ENCODE measurements at places on chromosomes 12 and 14.

DNA sequence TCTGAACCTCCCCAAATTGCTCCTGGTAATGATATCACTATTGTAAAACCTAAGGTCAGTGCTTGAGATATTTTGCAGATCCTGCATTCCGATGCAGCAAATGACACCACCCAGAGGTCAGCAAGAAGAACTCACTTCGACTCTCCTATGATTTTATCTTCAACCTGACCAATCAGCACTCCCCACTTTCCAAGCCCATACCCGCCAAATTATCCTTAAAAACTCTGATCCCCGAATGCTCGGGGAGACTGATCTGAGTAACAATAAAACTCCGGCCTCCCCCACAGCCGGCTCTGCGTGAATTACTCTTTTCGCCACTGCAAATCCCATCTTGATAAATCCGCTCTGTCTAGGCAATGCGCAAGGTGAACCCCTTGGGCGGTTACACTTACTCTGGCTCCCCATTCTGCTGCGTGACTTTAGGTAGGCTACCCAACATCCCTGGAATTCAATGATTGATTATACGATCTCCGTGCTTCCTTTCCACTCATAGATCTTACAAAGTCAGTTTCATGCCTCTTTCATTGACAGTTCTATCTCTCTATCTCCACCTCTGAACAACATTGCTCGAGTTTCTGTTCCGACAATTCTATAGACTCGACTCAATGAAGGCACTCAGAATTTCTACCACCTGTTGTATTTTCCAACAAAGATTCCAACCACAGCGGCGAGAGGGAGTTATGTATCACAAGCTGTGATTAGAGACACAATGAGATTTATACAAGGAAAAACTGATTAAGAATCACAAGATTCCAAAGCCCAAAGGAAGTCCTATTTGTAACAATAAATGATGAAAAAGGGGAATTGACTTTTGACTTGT lies 939 bp downstream of the NPC2 start:
- peak; percentile 40 for DNase-seq

DNA sequence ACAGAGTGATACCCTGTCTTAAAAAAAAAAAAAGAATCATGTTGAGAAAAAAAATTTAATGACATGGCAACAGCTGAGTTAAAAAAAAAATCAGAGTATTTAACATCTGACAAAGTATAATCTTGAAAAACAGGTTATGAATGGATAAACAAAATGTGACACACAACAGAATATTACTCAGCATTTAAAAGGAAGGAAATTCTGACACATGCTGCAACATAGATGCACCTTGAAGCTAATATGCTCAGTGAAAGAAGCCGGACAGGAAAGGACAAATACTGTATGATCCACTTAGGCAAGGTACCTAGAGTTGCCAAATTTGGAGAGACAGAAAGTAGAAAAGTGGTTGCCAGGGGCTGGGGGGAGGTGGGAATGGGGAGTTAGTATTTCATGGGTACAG lies 19.4 kb upstream of the EIF2B2 start:
- DNase-seq = no peak

DNA sequence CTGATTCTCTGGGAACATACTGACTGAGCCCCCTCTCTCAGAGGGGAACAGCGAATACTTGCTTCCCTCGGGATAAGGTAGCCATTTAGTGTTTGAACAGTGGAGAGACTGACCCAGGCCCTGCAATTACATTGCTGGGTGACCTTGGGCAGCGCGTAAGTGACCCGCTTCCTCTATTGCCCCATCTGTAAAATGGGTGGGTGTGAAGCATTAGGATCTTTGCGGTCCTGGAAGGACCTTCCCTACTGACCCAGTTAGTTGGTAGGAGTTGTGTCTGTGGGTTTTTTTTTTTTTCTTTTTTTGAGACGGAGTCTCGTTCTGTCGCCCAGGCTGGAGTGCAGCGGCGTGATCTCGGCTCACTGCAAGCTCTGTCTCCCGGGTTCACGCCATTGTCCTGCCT lies 1.2 kb upstream of the KMT5A start:
- no peak for DNase-seq

- no peak for DNase-seq
These were observed at the start of gene KRT3 for GRCh38 chr12:52795694-52796428. TSS of gene KRT3 (minus strand) at chr12:52796117. CDS start at chr12:52796042, 75 bp downstream.

DNA sequence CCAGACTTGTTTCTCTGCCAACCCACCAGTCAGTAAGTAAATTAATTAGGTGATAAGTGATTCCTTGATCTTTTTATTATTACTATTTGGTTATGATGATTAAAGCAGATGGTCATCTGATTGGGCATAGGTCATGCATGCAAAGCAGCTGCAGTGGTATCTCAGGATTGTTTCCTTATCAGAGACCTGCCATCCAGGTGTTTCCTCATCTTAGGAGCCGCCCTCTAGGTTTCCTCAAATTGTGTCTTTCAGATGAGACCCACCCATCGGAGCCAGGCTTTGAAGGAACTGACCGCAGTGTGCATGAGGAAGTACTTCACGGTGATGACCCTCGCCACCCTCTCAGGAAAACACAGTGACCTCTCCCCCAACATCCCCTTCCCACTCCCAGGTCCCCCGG lies 63.3 kb downstream of the ZFP36L1 start:
- DNase-seq = no peak

GRCh38 chr14:24465368-24465767 lies 22.8 kb upstream of the SDR39U1 start:
- DNase-seq = no peak

DNA sequence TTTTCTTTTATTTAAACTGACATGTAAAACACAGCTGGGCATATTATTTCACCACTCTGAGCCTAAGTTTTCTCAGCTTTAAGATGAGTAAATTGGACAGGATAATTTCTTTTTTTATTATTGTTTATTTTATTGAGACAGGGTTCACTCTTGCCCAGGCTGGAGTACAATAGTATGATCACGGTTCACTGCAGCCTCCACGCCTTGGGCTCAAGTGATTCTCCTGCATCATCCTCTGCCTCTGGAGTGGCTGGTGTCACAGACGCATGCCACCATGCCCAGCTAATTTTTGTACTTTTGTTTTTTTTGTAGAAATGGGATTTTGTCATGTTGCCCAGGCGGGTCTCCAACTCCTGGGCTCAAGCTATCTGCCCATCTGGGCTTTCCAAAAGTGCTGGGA lies 12.7 kb downstream of the BMAL2 start:
- DNase-seq = no peak

GRCh38 chr12:113157218-113157859 lies 7.8 kb downstream of the CFAP73 start:
- no peak for DNase-seq

GRCh38 chr12:85244561-85244960 lies 35.5 kb upstream of the ALX1 start:
- no peak for DNase-seq

DNA sequence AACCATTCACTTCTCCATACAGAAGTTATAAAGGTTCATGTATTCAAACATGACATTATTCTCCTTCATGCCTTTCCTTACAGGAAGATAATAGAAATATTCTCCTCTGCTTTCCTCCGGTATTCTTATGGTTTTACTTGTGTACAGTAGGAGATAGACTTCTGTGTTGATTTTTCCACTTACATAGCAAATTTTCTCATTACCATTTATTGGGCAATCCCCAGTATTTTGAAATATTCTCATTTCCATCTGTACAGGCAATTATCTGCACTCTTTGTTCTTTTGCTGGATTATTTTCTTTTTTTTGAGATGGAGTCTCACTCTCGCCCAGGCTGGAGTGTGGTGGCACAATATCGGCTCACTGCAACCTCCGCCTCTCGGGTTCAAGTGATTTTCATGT lies 11.0 kb downstream of the PXMP2 start:
- DNase-seq = no peak

DNA sequence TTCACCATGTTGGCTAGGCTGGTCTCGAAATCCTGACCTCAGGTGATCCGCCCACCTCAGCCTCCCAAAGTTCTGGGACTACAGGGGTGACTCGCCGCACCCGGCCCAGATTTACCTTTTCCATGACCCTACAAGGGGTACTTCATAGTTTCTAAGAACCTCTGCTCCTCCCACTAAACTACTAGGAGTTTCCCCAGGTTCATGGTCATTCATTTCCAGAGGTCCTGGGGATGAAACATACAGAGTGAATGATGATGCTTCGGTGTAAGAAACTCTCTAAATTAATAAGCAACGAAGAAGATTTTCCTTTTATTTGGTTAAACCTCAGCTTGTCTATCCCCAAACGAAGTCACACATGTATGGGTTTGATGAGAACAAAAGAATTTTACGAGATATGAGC lies 56.9 kb downstream of the AMN start:
- no peak for DNase-seq

- no peak for DNase-seq
These were observed 2.5 kb downstream of the LACRT start for GRCh38 chr12:54631988-54632728.

DNA sequence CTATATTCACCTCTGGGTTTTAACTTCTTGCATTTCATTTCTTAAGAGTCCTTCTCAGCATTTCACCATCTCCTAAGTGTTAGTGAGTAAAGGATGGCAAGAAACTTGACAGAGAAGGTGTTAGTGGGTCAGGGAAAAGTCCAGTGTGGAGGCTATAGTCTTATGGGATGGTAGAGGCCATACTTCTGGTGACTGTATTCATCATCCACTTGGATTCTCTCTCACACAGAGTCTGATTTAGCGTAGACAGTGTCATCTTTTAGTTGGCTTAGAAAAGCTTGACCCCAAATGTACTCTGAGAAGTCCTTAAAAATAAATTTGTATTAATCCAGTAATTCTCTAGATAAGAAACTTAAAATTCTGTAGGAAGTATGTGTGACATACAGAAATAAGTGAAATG lies 232.4 kb upstream of the FBXO33 start:
- DNase-seq = no peak

DNA sequence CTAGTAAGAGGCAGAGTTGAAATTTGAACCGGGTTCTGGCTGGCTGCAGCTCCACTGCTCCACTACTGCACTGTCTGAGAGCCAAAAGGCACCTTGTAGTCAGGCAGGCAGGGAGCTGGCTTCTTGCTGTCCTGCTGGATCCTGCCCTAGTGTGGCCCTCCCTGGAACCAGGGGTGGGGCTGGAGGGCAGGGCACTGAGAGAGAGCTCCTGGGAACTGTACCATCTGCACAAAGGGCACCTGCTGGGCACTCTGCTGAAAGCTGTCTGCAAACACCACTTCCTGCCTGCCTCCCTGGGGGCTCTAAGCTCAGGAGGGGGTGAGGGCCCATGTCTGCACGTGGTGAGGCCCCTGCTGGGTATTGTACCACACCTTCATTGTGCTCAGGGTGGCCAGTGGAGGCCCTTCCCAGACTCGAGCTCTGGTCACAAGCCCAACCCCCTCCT lies 19.0 kb upstream of the TCL1B start:
- no peak for DNase-seq

DNA sequence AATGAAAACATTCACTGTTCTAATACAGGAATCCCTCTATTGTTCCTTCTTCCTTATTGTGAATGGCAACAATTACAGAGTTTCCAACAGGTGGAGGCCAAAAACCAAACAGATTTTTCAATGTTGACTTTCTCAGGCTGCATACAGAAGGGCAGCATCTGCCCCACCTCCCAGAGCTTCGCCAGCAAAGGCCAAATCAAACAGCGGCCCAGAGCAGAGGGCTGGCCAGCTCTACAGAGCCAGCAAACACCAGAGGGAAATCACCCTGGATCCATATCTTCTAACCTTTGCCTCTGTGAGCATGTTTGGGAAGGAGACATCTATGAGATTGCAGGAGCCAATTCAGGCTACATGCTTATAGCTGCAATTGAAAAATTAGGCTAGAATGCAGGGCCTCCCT lies 4.4 kb upstream of the CRACR2A start:
- no peak for DNase-seq

- no peak for DNase-seq
These were observed 38.3 kb downstream of the TTLL5 start for GRCh38 chr14:75699331-75699730.

- no peak for DNase-seq
These were observed 207.0 kb upstream of the GARIN2 start for GRCh38 chr14:66982247-66982646.

GRCh38 chr12:3168223-3169221 lies 91.3 kb downstream of the TSPAN9 start:
- DNase-seq = peak; percentile 44

All from NCI-H460 (cell line).